ENCODE measurements at places on chromosomes 13 and 19.

- no peak for DNase-seq
Measured at GRCh38 chr13:44575035-44575434, 1.1 kb downstream of the TSC22D1 start.

DNA sequence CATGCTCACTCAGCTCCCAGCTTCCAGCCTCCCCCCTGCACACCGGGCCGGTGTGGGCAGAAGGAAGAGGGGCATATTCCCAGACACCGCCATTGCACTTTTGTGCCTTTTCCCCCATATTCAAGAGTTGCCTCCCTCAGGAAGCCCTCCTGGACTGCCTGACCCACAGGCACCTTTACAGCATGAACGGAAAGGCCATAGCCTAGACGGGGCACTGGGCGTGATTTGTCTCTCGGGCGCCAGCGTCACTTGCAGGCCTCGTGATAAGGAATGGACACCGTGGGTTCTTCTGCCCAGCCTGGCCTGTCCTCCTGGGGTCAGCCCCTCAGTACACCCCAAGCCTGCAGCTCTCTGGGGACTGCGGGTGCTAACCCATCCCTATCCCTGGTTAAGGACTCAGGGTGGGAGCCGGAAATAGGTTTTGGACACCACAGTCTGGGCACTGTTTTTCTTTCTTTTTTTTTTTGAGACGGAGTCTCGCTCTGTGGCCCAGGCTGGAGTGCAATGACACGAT is 933 bp upstream of the UQCR11 start:
- DNase-seq = no peak

DNA sequence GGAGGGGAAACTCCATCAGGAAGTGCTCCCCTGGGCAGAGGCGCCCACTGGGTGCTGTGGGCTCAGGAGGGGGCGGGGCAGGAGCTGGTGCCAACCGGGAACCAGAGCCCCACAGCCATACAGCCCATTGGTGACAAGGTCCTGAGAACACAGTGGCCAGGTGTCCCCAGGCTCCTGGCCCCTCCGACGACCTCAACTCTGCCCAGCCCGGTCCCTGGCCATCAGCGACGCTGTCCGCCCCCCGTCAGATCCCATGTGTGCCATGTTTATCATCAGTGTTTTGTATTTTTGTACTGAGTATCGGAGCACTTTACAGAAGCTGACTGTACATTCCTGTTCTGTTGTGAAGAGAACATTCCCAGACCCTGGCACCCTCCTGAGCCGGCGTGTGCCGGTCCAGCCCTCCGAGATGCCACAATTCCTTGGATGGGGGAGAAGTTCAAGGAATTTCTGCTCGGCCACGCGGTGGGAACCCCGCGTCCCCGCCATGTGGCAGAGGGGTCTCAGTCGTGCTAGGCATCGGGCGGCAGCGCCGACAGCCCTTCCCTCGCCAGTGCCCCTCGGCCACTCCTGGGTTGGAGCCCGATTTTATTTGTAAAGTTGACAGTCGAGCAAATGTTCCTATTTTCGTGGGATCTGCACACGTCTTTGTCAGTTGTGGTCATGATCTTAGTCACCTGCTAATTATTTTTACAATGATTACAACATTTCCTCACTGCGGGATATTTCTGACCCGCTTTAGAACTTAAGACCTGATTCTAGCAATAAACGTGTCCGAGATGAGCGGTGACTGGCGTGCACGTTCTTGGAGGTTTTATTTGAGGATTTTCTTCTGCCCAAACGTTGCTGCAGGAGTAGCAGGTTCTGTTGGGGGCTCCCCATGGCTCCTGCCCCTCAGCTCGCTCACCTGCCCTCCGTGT is 16.9 kb downstream of the PEX11G start:
- no peak for DNase-seq

- DNase-seq = no peak
Measured at GRCh38 chr13:74771964-74772363, 637.8 kb upstream of the KLF12 start.

- DNase-seq = peak; percentile 62
Measured at GRCh38 chr19:33740811-33741396, 55.8 kb upstream of the KCTD15 start.

- no peak for DNase-seq
Measured at GRCh38 chr13:24747248-24748060, 16.5 kb upstream of the RNF17 start.

DNA sequence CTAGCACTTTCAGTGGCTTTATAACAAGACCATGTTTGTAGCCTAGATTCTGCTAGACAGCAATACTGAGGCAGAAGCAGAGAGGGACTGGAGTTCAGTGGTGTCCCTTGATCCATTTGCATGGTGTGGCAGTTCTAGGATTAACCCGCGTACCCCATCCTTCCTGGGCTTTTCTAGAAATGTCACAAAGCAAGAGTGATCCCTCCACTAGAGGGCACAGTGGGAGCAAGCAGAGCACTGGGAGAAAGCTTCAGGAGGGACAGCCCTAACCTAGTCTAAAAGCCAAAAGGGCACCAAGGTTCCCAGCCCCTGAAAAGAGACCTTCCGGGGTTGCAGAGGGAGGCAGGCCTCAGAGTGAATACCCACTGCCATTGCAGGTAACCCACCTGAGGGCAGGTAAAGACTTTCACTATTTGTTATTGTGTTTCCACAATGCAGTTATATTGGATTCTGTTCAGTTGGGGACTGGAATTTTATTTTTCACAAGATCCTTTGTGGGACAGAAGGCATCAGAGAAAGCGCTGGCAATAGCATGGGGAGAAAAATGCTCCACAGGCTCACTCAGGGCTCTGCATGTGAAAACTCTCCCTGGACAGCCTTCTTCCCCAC is 170.6 kb downstream of the FLT1 start:
- DNase-seq = peak; percentile 72

GRCh38 chr19:4543842-4544647 is 4.2 kb upstream of the LRG1 start:
- no peak for DNase-seq

DNA sequence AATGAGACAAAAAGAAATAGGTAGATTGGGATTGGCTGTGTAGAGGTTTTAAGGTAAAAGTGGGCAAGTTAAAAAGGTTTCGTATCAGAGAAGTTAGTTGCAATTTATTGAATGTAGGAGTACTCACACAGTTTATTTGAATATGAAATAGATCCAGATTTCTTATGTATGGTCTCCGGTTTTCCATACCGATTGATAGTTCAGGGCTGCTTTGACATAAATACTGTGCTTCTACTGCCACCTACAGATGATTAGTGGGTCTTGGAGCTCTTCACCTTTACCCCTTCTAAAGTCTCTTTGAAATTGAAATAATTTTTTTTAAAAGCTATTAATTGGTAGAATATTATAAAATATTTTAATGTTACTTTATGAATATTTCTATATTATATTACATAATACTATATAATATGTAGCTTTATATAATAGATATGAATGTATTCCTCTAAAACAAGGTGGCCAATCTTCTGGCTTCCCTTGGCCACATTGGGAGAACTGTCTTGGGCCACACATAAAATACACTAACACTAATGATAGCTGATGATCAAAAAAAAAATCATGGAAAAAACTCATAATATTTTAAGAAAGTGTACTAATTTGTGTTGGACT is 7.7 kb upstream of the GPR18 start:
- DNase-seq = peak; percentile 45

GRCh38 chr19:47598407-47599349 is 10.3 kb upstream of the BICRA start:
- peak; percentile 68 for DNase-seq

DNA sequence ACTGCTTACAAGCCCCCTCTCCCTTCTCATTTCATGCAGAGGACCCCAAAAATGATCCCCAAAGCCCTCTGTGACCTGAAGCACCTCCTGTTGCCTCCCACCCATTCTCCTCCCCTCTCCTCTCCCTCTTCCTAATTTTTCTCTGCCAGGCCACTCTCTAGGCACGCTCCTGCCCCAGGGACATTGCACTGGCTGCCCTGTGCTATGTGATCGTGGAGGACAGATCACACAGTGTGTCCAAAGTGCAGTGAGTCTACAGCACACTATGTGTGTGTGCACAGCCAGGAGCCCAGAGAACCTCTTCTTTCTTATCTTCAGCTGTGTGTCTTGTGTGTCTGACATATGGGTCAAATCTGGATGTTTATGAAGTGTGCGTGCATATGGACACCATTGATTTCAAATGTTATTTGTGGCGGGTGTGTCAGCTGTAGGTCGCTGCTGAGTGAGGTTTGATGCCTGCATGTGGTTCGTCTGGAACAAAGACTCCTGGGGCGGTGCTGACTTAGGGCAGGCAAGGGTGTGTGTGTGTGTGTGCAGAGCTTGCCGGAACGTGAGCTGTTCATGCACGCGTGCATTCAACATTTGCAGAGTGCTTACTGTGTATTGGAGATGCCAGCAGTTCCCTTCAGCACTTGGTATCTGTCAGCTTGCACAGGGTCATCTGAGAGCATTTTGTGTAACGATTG is 2.1 kb upstream of the KLHL26 start:
- DNase-seq = no peak

DNA sequence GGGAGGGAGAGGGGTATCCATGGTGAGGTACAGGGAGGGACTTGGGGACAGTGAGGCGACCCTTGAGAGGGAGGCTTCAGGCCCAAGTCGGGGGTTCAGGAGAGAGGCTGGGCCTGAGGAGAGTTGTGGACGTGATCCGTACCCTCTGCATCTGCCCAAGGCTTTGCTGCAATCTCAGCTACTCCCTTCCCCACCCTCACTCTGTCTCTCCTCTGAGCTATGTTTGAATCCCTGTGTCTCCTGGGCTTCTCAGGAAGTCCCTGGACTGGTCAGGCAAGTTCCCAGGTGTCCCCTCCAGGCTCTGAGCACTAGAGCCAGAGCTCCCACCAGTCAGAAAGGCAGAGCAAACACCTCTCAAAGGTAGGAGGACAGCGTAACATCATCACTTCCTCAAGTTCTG is 1.8 kb downstream of the LIN37 start:
- no peak for DNase-seq

DNA sequence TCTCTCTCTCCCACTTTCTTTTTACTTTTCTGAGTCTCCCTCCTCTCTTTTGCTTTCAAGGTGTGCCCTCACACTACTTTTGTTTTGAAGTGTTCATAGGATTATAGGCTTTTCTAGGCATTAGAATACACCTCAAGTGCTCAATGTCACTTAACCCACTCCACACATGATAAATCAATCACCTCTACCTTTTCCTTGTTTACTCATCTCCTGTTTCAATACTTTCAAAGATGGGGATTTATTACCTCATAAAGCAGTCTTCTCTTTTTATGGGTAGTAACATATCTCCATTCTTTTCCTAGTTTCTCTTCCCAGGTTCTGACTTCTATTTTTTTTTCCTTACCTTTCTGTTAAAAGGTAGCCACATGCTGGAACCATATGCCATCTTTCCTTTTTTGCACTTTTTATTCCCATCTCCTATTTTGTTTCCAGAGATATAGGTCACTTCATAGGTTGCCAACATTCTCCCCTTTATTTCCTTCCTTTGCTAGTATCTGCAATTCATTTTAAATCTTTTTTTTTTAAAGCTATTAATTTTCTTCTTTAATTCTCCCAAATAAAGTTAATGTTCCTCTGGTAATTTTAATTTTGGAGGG is 137.6 kb upstream of the SLC10A2 start:
- DNase-seq = no peak

GRCh38 chr13:33099860-33100259 is 83.6 kb downstream of the KL start:
- DNase-seq = no peak

DNA sequence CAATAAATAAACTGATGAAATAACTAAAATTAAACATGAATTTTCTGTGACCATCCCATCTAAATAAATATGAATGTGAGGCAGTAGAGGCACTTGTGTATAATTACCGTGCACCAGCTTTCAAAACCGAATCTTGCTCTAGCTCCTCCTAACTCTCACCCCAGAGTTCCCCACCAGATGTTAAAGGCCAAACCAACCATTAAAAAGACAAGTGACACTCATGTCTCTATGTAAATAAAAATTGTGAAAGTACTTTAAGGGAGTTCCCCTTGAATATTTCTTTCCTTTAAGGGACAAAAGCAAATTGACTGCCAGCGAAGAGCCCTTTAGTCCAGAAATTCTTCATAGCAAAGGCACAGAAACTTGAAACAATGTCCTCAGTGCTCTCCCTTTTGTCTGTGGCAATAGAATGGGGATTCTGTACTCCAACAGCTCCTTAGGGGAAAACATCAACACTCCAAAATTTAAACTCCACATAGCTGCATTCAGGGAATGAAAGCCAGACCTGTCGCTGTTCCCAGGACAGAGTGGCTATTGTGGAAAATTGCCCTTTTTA is 101.7 kb upstream of the SOX21 start:
- DNase-seq = no peak

DNA sequence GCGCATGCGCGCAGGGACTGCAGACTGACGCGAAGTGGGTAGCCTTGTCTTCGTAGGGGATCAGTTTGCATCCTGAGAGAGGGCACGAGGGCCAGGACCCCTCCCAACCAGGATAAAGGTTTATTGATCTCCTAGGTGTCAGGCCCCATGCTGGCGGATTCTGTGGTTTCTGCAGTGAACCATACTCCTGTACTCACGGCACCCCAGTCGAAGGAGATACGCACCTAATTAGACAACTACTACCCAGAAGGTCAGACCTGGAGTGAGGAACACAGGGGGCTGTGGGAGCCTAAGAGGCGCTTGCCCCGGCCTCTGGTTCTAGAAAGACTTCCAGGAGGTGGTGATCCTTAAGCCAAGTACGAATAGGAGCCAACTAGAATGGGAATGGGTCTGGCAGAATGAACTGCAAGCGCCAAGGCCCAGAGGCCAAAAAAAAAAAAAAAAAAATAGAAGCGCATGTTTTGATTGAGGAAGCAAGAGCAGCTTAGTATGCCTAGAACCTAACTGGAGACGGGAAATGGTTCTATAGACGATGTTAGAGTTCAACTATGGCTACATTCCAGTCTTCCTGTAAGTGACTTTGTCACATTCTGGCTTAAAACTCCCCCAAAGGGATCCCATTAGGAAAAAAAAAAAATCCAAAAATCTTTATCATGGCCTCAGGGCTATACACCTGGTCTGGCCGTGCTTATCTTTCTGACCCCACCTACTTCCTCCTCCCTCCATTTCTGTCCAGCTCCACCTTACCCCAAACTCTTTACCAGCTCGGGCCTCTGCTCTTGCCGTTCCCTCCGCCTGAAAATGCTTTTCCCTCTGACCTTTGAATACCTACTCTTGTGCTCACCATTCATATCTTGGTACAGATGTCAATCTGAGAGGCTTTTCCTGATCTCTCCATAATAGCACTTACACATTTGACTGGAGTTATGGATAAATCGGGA is 902 bp upstream of the ZNF428 start:
- no peak for DNase-seq

DNA sequence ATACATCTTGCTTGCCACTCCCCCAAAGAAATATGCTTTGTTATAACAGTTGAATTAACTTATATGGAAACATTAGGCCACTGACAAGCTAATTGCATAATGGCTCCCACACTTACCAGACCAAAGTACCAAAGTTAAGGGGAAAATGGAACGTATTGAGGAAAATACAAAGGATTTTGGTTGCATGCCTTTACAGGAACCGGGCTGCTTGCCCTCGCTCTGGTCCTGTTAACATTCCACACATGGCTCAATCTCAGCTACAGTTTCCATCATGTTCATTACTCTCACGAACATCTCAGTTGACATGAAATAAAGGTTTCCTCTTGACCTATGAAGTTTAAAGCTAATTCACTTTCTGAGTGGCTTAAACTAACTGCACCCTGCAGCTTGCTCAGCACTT is 220.7 kb upstream of the RXFP2 start:
- DNase-seq = no peak

GRCh38 chr19:34393031-34393430 is 11.2 kb upstream of the PDCD2L start:
- DNase-seq = peak; percentile 4

Measured in HEK293T (cell line).